CD4-positive, alpha-beta T cell treated with Interferon alpha-2 for 1 hour (primary cell): ENCODE measurements at places on chromosomes 16 and 17.

DNA sequence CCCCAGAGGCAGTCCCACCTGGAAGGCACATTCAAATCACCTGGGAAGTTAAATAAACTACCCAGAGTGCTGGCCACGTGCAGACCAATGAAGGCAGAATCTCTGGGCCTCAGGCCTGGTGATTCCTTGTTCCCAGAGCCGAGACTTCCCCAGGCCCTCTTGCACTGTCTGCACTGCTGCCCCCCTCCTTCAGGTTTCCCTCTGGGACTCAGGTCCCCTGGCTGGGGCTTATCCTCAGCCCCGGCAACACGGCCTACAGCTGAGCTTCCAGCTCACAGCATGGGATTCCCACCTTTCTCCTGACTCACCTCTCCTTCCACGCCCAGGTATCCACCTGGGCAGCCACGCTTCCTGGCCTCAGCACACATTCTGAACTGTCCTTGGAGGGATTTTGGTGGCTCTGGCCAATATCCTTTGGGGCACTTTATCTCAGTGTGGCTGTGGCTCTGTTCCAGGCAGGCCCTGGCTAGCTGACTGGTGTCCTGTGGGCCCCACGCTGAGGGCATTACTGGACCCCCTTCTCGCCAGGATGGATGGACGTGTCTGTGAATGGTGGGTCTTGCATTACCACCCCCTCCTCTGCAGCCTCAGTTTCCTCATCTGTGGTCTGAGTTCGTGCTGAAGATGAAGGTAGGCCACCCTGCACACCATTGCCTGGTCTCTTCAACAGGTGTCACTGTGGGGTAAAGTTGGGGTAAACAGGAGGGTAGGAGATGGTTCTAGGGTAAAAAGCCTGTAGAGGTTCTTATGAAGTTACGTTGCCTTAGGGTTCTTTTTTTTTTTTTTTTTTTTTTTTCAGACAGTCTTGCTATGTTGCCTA is 165.7 kb downstream of the IRF8 start:
- no peak for DNase-seq

GRCh38 chr16:49649013-49649765 is 206.7 kb downstream of the ZNF423 start:
- no peak for DNase-seq

DNA sequence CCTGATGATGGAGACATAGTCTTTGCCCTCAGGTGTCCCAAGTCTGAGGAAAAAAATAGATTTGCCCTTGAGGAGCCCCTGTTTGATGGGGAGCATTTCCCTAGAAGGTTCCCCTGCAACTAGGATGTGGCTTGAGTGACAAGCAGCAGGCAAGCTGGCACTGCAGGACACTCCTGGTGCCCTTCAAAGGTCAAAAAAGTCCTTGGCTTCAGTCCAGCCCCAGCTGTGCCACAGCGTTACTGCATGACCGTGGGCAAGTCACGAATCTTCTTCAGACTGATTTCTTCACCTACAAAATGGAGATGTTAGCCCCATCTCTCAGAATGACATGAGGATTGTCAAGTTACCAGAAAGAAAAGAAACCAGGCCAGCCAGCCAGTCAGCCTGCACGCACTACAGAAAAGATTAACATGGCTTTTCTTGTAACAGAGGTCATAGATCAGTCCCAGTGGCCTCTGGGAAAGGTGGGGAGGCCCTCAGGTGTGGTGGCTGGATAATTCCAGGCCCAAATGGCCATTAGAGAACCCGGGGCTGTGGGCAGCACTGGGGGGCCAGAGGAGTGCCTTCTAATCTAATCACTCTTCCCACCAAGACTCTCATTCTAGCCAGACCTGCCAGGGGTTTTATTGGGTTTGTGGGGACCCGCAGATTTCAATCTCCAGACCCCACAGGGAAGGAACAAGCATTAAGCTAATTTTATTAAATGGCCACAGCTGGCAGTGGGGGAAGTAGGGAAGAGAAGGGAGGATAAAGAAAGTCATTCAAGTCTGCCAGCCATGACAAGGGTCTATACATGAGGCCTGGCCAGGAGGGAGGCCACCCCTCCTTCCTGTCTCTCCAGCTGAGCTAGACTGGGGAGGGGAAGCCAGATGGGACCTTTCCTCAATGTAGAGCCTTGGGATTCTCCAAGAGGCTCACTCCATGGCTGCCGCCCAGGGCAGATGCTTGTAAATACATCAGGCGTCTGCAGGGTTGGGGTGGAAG is 9.7 kb upstream of the KIF18B start:
- DNase-seq, result no peak

DNA sequence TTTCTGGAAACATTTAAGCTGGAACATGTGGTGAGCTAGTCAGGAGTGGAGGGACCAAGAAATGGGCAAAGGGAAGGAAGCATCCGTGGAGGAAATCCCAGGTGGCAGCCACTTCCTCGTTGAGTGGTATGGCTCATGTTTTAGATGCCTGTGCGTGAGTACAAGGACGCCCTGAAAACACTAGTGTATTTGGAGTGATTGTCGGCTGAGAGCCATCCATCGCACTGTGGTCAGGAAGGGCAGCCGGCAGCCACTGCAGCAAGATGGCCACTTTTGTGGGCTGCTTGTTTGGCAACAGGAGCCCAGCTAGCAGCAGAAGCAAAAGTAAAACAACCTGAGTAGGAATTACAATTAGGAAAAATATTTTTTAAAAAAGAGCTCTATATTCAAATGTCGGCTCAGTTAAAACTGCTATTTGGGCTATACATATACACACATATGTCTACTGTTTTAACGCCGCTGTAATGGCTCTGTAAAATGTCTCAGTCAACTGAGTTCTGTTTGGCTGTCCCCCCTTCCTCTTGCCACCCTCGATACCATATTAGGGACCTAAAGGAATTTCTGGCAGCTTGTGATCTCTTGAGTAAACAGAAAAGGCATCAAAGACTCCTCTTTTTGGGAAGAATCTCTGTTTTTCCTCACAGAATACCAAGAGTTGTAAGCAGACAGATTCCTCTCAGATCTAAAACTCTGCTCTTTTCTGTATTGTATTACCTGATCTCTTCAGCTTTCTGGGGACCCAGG is 39.2 kb downstream of the BRD7 start:
- no peak for DNase-seq

- no peak for DNase-seq
These were observed 8.5 kb upstream of the MED11 start for GRCh38 chr17:4722678-4723240.

GRCh38 chr17:57294629-57295501 is 38.5 kb downstream of the MSI2 start:
- DNase-seq, result no peak

- no peak for DNase-seq
These were observed 5.8 kb downstream of the SEPHS2 start for GRCh38 chr16:30439720-30440348.

GRCh38 chr17:19372011-19372370 is 6.3 kb upstream of the MAPK7 start:
- DNase-seq, result no peak

DNA sequence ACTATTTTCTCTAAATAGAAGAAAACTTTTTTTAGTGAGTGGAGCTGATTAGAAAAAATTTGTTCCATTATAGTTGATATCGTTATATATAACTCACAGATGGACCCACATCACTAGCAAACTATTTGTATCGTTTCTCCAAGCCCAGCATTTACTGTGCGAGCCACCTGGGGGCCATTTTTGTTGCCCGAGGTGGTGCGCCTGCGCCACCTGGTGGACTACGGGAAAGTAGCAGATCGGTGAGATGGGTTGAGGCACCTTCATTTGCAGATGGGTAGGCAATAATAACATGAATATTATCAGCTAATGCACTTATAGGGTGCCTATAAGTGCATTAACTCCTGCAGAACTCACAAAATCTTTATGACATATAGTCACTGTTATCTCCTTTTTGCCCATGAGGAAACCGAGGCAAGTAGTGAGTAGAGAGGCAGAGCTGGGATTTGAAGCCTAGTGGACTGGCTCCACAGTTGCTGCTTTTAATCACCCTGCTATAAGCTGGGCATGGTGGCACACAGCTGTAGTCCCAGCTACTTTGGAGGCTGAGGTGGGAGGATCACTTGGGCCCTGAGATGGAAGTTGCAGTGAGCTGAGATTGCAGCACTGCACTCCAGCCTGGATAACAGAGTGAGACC is 23.2 kb upstream of the NTN1 start:
- DNase-seq, result peak; percentile 78
